CD4-positive, alpha-beta T cell treated with Interferon alpha-2 for 1 hour (primary cell): ENCODE measurements at places on chromosomes 1 and 21.
A peak's percentile ranks its signal among the peaks of the same experiment; 100 is the strongest.

DNA sequence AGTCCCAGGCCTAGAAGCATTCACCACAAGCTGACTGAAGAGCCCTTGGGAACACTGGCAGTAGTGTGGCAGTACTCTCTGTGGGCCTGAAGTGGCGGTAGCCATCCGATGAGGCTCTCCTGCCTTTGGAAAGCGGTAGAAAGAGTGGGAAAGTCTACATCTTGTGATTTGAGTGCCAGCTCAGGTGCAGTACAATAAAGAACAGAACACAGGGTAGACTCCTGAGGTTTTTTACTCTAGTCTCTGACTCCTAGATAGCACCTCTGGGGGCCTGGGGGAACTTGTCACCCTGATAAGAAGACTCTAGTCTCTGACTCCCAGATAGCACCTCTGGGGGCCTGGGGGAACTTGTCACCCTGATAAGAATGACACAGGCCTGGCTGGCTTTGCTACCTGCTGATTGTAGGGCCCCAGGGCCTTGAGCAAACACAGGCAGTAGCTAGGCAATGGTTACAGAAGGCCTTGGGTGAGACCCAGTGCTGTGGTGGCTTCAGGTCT is 18.0 kb upstream of the IL20 start:
- no peak for DNase-seq

GRCh38 chr1:100953960-100954730 is 58.3 kb downstream of the SLC30A7 start:
- no peak for DNase-seq

- no peak for DNase-seq
Measured at GRCh38 chr1:200992382-200993048, 31.0 kb downstream of the KIF21B start.

GRCh38 chr1:241138248-241138647 is 218.8 kb downstream of the RGS7 start:
- no peak for DNase-seq

- DNase-seq = no peak
Measured at GRCh38 chr1:94416901-94417727, 1.1 kb upstream of the ABCD3 start.

DNA sequence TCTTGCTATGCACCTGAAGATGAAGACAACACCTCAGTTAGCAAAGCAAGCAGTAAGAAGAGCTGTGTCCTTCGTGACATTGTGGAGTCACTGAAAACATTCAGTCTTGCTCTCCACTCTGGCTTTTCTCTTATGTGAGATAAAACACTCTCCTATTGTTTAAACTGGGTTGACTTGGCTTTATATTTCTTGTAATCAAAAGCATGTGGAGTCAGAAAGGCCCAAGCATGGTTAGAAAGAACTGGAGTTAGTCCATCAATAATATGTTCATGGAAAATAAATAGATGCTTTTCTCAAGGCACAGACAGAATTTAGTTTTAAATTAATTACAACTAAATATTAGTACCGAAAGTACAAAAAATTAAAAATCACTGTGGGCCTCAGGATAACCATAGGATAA is 61.7 kb downstream of the UBE2U start:
- DNase-seq = no peak

- no peak for DNase-seq
Measured at GRCh38 chr1:232664844-232665777, 35.2 kb upstream of the SIPA1L2 start.

DNA sequence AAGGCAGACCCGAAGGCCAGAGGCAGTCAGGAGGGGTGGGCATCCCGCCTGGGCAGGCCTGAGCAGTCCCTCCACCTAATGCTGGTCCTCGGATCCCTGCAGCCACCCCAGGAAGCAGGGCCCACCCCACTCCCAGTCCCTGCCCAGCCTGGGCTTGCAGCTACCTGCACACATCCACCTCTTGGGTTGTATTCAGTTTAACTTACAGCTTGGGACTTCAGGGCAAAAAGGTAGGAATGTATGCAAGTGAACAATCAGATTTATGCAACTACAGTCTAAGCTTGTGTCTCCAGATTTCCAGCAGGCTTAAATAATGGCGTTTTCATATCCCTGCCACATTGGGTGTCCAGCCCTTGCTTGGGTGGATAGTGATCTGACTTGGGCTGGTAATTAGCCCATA is 17.4 kb downstream of the LDLRAP1 start:
- no peak for DNase-seq

GRCh38 chr1:112937495-112937894 is 18.5 kb downstream of the SLC16A1 start:
- no peak for DNase-seq

- no peak for DNase-seq
Measured at GRCh38 chr1:33516891-33517567, 44.6 kb downstream of the ZSCAN20 start.

GRCh38 chr21:27528697-27529096 is 561.8 kb upstream of the ADAMTS5 start:
- no peak for DNase-seq

- DNase-seq = no peak
Measured at GRCh38 chr1:248823517-248824001, 2.2 kb downstream of the SH3BP5L start.

- no peak for DNase-seq
Measured at GRCh38 chr21:31136891-31137290, 98.6 kb upstream of the KRTAP19-8 start.

GRCh38 chr1:229980009-229980408 is 87.0 kb upstream of the GALNT2 start:
- DNase-seq = no peak

DNA sequence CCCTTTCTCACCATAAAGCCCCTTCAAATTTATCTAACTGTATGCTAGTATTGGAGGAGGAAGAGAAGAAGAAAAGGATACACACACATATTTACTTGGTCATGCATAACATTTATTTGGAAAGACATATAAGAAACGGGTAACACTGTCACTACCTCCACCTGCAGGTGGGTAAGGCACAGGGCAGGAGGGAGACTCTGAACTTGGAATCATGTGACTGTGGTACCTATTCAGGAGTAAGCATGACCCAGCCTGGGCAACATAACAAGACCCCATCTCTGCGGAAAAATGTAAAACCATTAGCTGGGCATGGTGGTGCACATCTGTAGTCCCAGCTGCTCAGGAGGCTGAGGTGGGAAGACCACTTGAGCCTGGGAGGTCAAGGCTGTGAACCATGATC is 1.4 kb upstream of the PADI6 start:
- no peak for DNase-seq

- DNase-seq = no peak
Measured at GRCh38 chr1:35768350-35769187, 1.2 kb downstream of the CLSPN start.

GRCh38 chr1:58437623-58438022 is 108.9 kb downstream of the OMA1 start:
- DNase-seq = no peak

- DNase-seq = no peak
Measured at GRCh38 chr1:20597650-20598049, 8.8 kb downstream of the CDA start.

- DNase-seq = no peak
Measured at GRCh38 chr1:165894591-165894990, 67.2 kb downstream of the UCK2 start.

GRCh38 chr1:78640462-78640861 is 9.2 kb upstream of the IFI44 start:
- DNase-seq = no peak

- no peak for DNase-seq
Measured at GRCh38 chr1:157313240-157313807, 175.1 kb upstream of the ETV3 start.

GRCh38 chr1:222772996-222773379 is 36.0 kb downstream of the FAM177B start:
- peak; percentile 42 for DNase-seq

GRCh38 chr1:4585705-4586104 is 68.7 kb upstream of the AJAP1 start:
- no peak for DNase-seq

GRCh38 chr1:110356379-110356778 is 17.2 kb downstream of the RBM15 start:
- no peak for DNase-seq

DNA sequence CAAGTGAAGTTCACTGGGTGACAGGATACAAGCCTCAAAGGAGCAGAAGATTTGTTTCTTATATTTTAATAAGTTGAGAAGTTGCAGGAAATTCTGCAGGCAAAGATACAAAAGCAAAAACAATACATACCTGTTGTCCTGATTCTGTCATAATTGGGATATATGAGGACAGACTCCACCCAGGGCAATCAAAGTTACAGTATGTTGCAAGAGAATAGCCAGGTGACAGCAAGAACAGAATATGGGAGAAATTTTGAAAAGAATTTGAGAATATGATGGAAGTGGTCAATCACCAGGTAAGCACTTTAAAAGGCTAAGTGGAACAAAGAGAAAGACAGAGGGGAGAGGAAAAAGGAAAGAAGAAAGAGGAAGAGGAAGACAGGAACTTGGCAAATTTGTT is 607.6 kb upstream of the ADGRL4 start:
- DNase-seq = no peak
